ENCODE measurements at places on chromosomes 4 and X.
A peak's percentile ranks its signal among the peaks of the same experiment; 100 is the strongest.

DNA sequence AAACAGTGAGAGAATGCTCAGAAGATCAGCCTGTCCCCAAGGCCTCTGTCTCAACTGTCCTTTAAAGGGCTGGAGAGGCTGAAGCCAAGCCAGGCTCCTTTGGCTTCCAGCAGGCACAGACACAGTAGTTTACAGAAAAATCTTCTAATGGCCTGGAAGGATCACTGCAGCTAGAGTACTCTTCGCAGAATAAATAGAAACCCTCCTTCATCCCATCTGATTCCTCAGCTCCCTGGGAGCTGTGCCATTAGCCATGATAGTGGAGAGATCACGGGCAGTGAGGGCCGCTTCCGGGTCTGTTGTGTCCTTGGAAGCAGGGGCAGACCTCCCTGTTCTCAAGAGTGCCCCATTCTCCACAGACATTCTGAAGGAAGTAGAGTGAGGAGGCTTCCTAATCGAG, 63.1 kb downstream of the CCNI start:
- peak; percentile 32 for DNase-seq

DNA sequence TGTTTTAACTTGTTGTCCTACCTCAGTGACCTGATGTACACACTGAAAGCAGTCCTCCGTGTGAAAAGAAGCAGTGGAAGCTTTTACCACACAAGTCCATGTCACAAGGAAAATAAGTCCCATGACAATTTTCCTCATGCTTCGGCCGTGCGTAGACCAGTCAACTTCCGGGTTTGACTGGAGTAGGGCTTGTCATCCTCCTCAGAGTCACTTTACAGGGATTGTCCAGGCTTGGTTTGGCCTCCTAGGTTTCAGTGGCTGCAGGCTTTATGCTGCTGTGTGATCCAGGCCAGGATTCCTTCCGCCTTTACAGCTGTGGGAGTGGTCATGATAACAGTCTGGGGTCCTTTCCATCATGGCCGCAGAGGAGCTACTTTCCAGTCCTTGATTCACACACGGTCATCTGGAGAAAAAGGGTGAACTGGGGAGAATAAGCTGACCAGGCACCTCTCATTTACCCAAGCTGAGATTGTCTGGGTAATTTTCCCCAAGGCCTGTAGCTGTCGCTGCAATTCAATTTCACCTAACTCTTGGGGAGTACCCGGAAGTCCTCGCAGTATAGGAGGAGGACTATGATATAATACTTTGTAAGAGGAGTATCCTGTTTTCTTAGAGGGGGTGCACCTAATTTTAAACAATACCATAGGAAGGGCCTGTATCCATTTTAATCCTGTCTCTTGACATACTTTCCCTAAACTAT, 206.1 kb upstream of the KLF8 start:
- no peak for DNase-seq

GRCh38 chr4:158850371-158850770, 81.5 kb downstream of the FNIP2 start:
- DNase-seq: no peak

DNA sequence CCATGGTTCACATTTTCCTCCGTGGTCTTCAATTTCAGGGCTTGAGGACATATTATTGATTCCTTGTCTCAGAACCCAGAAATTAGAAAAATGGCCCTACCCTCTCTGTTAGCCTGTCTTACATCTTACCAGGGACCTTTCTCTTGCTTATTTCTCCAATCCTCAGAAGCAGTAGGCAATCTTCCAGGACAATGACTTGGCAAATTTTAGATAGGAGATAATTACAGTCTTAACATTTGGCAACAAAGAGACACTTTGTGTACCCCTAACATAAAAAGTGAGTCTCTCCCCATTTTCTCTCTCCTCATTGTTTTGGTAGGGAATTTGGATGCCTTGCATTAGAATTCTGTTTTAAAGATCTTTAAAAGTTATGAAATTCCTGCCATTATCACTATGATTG, 778.1 kb upstream of the SLIT2 start:
- peak; percentile 29 for DNase-seq

GRCh38 chrX:55523356-55523755, 33.7 kb upstream of the USP51 start:
- DNase-seq: no peak

- DNase-seq: no peak
Observed at GRCh38 chr4:158621729-158622128, 50.0 kb downstream of the C4orf46 start.

- no peak for DNase-seq
Observed at GRCh38 chrX:68988865-68989264, 160.0 kb downstream of the EFNB1 start.

- no peak for DNase-seq
Observed at GRCh38 chrX:129802863-129803262, 23.1 kb downstream of the SASH3 start.

DNA sequence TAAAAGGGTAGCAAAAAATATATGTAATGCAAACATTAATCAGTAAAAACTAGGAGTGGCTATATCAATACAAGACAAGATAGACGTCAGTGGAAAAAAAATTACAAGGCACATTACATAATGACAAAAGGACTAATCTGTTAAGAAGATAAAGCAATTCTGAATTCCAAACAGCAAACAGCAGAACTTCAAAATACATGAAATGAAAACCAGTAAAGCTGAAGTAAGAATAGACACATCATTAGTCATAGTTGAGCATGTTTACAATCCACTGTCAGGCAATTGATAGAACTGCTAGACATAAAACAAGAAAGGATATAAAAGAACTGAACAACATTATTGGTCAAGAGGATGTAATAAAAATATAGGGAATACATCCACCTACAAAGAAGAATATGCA, 12.2 kb downstream of the SULT1B1 start:
- peak; percentile 52 for DNase-seq

DNA sequence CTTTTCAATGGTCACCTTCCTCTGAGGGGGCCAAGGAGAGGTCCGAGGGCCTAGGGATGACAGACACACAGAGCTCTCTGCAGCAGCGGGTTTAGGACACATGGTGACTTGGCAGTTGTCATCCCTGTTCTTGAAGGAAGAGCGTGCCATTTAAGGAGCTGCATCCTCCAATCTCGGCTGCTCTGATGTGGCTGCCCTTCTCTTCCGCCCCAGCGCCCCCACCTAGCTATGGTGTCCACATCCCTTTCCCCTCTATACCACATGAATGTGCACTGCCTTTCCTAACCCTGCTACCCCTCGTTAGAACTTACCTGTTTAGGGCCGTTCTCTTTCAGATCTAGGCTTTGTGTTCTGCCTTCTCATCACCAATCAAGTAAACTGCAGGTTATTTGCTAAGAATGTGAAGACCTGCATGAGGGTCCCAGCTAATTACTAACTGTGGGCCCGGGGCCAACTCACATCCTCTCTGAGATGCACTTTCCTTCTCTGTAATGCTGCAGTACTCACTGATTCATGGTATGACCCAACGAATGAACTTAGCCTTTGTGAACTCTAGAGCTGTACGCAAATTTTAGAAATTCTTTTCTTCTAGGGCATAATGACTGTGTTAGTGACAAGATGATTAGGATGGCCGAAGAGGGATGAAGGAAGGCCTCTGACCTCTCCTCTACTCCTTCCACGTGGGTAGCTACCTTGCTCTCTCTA, 38.2 kb downstream of the CHST7 start:
- no peak for DNase-seq

GRCh38 chrX:134551376-134552048, 91.5 kb downstream of the HPRT1 start:
- DNase-seq: peak; percentile 64

DNA sequence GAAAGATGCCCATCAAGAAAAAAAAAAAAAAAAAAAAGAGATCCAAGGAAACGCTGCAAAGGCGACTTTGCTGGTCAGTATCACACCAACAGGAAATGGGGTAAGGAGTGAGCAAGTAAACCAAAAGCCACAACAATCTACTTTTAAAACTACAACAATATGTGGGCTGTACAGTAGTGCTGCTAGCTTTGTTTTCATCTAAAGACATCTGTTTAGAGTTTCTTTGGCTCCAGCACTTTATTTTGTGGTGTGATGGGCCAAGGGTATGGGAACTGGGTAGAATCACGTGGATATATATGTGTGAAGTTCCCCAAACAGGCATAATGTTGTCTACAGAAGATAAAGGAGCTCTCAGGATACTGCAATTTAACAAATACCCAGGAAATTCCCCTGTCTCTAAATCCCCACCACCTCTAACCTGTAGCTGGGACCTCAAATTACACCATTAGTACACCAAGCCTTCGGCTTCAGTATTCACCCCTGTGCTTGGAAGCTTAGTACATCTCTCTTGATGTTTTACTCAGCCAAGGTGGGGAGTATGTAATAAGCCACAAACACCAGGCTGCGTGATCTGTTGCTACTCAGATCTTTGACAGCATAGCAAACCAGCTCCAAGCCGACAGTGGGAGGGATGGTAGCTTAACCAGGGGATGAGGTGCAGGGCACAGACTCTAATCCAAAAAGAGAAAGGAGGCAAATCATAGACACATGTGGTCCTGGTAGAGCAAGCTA, 207.9 kb downstream of the HS6ST2 start:
- DNase-seq: no peak

- peak; percentile 81 for DNase-seq
Observed at GRCh38 chrX:57906790-57907189, 3.5 kb downstream of the ZXDA start.

- DNase-seq: peak; percentile 77
Observed at GRCh38 chr4:155085843-155086530, 122.4 kb upstream of the NPY2R start.

DNA sequence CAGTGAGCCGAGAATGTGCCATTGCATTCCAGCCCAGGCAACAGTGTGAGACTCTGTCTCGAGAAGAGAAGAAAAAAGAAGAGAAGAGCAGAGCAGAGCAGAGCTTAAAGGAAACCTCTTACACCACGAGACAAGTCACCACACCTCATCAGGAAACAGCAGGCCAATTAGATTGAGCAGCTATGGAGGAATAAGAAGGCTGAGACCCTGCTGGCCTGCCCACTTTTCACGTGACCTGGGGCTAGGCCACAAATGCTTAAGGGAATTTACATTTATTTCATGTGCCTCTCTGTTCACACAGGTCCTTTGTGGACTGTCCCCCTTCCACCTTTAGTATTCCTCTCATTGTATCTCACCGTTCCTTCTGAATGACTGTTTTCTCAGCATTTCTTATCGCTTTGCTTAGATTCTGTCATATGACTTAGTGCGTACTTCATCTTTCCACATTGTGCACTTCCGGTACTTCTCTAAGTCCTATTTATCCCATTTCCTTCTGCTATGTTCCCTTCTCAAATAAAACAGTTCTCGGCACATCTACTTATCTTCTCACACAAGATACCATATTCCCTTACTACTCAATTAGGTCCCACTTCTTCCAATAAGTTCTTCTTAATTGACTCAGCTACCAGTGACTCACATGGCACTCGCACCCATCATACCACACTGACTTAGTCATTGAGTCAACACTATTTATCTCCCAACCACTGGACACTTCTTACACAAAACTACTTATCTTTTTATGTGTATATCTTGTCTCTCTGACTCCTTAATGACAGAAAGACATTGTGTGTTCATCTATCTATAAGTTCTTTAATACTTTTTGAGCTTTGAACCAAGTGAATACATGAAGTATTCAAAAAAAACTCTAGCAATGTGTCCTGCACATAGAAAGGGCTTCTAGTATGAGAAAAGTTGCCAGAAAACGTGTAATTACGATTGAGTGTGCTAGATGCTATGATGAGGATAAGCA, 11.0 kb downstream of the CUL4B start:
- DNase-seq: peak; percentile 90

- DNase-seq: no peak
Observed at GRCh38 chr4:82555276-82555675, 6.5 kb downstream of the TMEM150C start.

GRCh38 chr4:100591161-100591876, 73.5 kb upstream of the EMCN start:
- DNase-seq: peak; percentile 27
